RWPE2 (cell line): ENCODE measurements at places on chromosomes 5 and 9.

DNA sequence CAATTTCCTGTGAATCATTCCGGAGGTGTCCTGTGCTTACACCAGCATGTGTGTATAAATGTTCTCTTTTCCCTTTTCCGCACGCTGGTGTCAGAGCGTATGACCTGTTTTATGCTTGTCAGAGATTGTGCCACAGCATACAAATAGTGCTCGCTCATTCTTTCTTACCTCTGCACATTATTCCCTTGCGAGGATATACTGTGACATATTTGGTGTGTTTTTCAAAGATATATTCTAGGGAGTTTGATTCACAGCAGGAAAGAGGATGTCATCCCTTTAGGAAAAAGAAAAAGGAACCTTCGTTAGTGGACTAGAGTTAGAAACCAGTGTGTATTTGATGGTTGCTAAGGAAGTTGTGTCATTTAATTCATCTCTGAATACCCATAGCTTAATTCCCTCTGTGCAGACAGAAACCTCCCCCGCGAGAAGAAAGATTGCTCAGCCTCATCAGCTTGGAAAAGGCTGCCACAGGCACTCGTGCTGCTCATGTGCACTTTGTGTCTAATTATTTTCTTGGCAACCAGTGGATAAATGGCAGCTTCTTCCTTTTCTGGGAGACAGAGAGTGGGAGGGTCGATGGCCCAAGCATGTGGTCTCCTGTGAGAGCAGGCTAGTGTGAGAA, 14.7 kb upstream of the CCIN start:
- no peak for DNase-seq
- H3K36me3 ChIP-seq = no peaks in the 10 kb centered on the region
- H3K4me3 ChIP-seq = no peak overlapping the region
- no peaks in the 10 kb centered on the region for H3K27me3 ChIP-seq
- H3K4me1 ChIP-seq = peaks cover 16% of the 10 kb centered on the region

GRCh38 chr5:26894719-26895263, 143.6 kb downstream of the CDH9 start:
- peak overlapping the region; percentile 45 for H3K27ac ChIP-seq
- H3K36me3 ChIP-seq = no peaks in the 10 kb centered on the region
- H3K4me1 ChIP-seq = peaks cover 10% of the 10 kb centered on the region
- no peak overlapping the region for H3K4me3 ChIP-seq

GRCh38 chr5:128109766-128110165, 26.2 kb downstream of the SLC12A2 start:
- no peak for DNase-seq
- H3K4me1 ChIP-seq = peaks cover 6% of the 10 kb centered on the region
- no peak overlapping the region for H3K4me3 ChIP-seq
- H3K36me3 ChIP-seq = peaks cover 11% of the 10 kb centered on the region
- H3K27ac ChIP-seq = no peak overlapping the region
- H3K27me3 ChIP-seq = no peaks in the 10 kb centered on the region

- DNase-seq = no peak
- no peaks in the 10 kb centered on the region for H3K4me1 ChIP-seq
- no peak overlapping the region for H3K27ac ChIP-seq
- no peaks in the 10 kb centered on the region for H3K27me3 ChIP-seq
- H3K4me3 ChIP-seq = no peak overlapping the region
- peaks cover 21% of the 10 kb centered on the region for H3K36me3 ChIP-seq
Observed at GRCh38 chr5:170920196-170920595, 58.4 kb downstream of the RANBP17 start.

- DNase-seq = no peak
- no peak overlapping the region for H3K4me3 ChIP-seq
- no peaks in the 10 kb centered on the region for H3K27me3 ChIP-seq
- no peaks in the 10 kb centered on the region for H3K4me1 ChIP-seq
Observed at GRCh38 chr5:118637947-118638670, 350.2 kb downstream of the DTWD2 start.

DNA sequence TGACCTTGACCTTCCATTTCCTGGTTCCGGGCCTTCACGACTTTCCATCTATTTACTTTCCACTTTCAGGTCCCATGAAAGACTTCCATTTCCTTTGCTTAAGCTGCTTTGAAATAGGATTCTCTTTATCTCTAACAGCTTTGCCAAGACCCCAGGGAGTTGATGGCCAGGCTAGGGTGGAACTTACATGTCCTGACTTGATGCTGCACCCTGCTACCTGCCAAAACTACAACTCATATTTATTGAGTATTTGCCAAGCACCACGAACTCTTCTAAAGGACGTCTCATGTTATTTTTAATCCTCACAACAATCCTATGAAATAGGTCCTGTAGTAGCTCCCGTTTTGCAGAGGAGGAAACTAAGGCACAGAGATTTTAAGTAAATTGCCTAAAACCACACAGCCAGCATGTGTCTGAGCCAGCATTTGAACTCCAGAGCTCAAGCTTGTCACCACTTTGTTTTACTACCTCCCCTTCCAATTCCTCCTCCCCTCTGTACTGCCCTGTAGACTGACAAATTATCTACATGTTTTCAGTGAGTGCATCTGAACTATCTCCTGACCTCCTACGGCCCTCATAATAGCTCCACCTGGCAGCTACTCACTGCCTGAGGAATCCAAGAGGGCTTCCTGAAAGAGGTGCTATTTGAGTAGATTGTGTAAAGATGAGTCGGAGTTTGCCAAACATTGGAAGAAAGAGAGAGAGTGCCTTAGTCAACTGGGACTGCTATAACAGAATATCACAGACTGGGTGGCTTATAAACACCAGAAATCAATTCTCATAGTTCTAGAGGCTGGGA, 38.4 kb upstream of the SMIM23 start:
- DNase-seq = no peak
- H3K4me3 ChIP-seq = no peak overlapping the region
- H3K36me3 ChIP-seq = no peaks in the 10 kb centered on the region

DNA sequence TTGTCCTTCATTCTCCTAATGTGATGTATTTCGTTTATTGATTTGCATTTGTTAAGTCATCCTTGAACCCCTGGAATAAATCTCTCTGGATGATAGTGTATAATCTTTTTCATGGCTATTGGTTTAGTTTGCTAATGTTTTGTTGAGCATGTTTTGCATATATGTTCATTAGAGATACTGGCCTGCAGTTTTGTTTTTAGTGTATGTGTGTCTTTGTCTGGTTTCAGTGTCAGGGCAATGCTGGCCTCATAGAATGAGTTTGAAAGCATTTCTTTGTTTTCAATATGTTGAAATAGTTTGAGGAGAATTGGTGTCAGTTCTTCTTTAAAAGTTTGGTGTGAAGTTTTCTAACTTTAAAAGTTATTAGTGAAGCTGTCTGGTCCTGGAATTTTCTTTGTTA, 149.6 kb upstream of the ATP10B start:
- H3K4me1 ChIP-seq = no peaks in the 10 kb centered on the region
- H3K4me3 ChIP-seq = no peak overlapping the region
- no peak overlapping the region for H3K27ac ChIP-seq

- H3K27ac ChIP-seq = no peak overlapping the region
- H3K4me3 ChIP-seq = no peak overlapping the region
- H3K27me3 ChIP-seq = no peaks in the 10 kb centered on the region
- H3K36me3 ChIP-seq = peaks cover 5% of the 10 kb centered on the region; the same call in 1 of the 2 replicates
- peaks cover 18% of the 10 kb centered on the region for H3K4me1 ChIP-seq
- no peak for DNase-seq
Observed at GRCh38 chr5:27472000-27472763, 433.8 kb upstream of the CDH9 start.

DNA sequence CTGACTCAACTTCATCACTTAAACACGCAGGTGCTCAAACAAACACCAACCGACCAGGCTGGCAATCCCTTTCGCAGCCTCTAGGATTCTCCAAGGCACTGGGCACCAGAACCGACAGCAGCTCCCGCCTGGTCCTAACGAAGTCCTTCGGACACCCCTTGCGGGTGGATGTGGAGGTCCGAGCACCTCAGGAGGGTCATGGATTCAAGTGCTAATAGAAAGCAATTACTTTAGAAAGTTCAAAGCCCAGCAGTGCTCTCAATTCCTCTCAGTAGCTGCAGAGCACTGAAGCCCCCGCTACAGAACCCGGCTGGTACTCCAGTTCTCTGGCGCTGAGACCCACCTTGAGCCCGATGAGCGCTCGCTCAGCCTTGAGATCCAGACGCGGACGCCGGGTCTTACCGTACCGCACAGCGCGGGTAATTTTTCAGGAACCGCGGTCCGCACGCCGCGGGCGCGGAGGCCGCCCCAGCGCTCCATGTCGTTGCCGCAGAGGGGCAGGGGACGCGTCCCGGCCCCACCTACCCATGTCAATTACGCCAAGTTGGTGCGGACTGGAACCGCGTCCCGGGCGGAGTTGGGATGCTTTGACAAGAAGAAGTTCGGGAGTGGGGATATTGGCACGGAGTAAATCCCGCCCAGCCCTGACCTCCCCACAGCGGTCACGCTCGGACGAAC, 638 bp downstream of the MARCHF3 start:
- H3K27ac ChIP-seq = no peak overlapping the region
- no peaks in the 10 kb centered on the region for H3K4me1 ChIP-seq
- H3K4me3 ChIP-seq = peak overlapping the region; percentile 48
- DNase-seq = peak; percentile 75
- no peaks in the 10 kb centered on the region for H3K27me3 ChIP-seq

DNA sequence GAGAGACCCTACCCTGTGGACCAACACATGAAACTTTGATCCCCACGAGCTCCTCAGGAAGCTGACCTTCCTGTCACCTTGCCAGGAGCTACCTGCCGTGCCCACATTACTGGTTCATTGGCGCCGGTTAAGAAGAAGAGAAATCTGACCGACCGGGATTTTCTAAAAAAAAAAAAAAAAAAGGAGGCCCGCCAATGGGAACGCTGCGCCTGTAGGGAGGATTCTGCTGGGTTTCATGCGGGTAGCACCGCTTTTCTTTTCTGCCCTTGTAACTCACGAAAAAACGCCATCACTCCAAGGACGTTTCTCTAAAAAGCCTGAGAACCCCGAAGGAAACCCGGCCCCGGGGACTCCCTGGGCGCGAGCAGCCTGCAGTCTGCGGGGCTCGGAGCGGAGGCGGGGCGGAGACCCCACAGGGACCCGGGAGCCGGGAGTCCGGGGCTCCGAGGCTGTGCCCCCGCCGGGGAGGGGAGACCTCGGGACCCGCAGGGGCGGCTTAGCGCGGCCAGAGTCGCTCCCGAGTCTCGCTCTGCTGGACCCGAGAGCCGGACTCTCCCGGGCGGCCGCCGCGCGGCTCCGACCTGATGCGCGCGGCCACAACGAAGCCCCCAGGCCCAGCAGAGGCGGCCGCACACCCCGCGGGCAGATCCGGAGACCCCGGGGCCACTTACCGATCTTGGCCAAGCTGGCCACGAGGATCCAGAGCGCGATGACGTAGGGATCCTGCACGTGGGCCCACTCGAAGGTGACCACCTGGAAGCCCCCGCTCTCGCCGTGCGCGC, 617 bp downstream of the SLC9A3 start:
- DNase-seq = no peak
- H3K36me3 ChIP-seq = no peaks in the 10 kb centered on the region
- no peak overlapping the region for H3K27ac ChIP-seq
- no peak overlapping the region for H3K4me3 ChIP-seq
- H3K27me3 ChIP-seq = peaks cover 87% of the 10 kb centered on the region

DNA sequence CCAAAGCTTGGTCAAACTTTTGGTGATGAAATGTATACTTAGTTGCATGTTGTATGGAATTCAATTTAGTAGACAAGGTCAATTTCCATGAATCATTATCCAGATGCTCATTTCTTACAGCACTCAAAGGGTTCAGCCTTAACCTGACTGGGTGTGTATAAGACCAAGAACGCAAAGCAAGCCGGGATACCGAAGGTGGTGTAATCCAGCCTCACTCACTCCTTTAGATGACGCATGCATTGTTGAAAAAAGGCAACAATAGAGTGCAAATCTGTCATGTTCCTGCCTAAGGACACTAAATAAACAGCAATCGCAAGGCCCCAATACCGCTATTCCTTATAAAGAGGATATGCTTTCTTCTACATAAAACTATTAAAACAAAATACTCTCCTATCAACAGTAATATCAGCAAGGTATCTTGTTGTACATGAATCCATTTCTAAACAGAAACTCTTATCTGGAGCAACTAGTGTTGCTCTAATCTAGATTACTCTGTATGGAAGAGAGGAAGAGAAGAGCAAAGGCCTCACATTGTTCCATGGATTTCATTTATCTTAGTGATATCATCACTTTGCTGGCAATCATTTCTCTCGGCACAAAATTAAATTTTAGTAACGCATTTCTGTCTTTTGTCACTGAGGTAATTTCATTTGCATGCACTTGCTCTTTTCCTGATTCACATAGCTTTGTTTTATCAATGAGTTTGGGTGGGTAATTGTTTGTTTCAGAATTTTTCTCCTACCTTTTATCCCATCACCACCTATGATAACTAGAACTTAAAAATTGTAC, 96.2 kb downstream of the PLK2 start:
- H3K27ac ChIP-seq = no peak overlapping the region
- no peak for DNase-seq
- no peaks in the 10 kb centered on the region for H3K4me1 ChIP-seq
- H3K36me3 ChIP-seq = no peaks in the 10 kb centered on the region
- no peak overlapping the region for H3K4me3 ChIP-seq

GRCh38 chr5:72507231-72507906, at the start of gene ZNF366:
Gene ZNF366, minus strand, starts transcription at chr5:72507410. Its CDS starts 45,914 bp downstream, at chr5:72461496.
- DNase-seq = no peak
- H3K27ac ChIP-seq = no peak within 1 kb of the TSS
- H3K27me3 ChIP-seq = no peaks in the 10 kb centered on the region
- H3K4me1 ChIP-seq = peaks cover 16% of the 10 kb centered on the region
- H3K4me3 ChIP-seq = no peak within 1 kb of the TSS

DNA sequence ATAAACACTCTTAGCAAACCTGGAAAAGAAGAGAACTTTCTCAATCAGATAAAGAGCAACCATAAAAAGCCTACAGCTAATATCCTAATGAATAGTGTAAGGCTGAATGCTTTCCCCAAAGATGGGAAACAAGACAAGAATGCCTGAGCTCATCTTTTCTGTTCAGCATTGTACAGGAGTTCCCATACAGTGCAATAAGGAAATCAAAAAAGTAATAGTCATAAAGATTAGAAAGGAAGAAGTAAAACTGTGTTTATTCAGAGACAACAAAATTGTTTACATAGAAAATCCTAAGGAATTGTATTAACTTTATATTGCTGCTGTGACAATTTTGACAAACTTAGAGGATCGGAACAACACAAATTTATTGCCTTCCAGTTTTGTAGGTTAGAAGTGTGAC, 330.7 kb upstream of the SLC24A2 start:
- no peaks in the 10 kb centered on the region for H3K36me3 ChIP-seq
- DNase-seq = no peak
- no peak overlapping the region for H3K4me3 ChIP-seq
- no peaks in the 10 kb centered on the region for H3K27me3 ChIP-seq
- no peak overlapping the region for H3K27ac ChIP-seq

DNA sequence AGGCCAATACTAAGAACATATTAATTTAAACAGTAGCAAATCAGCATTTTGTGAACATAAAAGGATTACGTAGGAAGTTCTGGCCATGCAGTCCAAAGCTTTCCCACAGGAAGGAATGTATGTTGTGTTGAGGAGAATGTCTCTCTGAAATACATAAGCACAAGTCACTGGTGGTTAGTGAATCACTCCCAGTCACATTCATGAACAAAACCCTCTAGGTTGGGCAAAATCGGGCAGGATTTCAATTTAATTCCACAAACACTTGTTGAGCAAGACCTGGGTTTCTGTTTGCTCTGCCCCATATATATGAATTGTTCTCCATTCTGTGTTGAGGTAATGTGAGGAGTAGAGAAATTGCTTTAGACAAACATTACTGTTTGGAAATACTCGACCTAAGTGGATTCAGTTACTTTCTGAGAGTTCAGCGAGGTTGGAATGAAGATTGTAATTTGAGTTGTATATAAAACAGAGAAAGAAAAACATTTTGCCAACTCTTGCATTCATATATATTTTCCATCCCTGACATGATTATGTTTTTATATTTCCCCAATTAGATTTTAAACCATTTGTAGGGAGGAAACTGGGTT, 127.6 kb upstream of the RPS23 start:
- H3K27me3 ChIP-seq = no peaks in the 10 kb centered on the region
- DNase-seq = peak; percentile 76
- peaks cover 25% of the 10 kb centered on the region for H3K4me1 ChIP-seq
- H3K4me3 ChIP-seq = no peak overlapping the region
